Activated gamma-delta T cell (primary cell): ENCODE measurements at places on chromosomes 1 and 21.

GRCh38 chr1:230379928-230380327 is 46.2 kb downstream of the PGBD5 start:
- DNase-seq, result no peak

DNA sequence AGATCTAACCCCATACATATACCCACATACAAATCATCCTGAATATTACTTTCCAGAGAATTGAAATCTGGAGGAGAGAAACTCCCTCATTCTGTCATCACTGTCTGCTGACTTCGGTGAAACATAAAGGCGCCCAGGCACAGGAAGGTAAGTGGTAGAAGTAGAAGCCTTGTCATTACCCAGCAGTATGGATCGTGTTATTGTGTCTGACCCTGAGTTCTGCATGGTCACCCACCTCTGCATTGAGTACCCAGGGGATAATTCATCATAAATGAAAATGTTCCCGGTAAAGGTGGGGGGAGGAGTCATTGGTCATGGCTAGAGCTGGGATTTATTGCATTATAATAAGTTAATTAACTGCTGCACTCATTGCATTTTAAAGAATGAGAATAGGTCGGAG is 342.6 kb upstream of the PKN2 start:
- no peak for DNase-seq

DNA sequence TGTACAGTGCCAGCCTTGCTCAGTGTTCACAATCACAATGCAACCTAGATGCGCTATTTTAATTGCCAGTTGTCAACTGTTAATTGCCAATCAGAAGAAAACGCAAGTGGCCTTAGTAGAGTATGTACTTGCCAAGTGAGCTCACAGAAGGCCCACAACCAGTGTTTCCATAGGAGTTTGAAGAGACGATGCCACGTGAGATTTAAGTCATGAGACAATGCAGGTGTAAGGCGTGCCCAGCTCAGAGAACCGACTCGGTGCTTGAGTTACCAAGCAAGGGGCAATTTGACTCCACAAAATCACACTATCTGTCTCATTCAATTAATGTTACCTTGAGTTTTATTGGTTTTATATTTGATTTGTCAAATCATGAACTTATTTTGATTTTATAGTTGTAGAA is 65.6 kb downstream of the TEX35 start:
- DNase-seq, result no peak

GRCh38 chr21:37631319-37632117 is 264.9 kb downstream of the DYRK1A start:
- no peak for DNase-seq

GRCh38 chr1:210691039-210691610 is 362.4 kb downstream of the HHAT start:
- no peak for DNase-seq

DNA sequence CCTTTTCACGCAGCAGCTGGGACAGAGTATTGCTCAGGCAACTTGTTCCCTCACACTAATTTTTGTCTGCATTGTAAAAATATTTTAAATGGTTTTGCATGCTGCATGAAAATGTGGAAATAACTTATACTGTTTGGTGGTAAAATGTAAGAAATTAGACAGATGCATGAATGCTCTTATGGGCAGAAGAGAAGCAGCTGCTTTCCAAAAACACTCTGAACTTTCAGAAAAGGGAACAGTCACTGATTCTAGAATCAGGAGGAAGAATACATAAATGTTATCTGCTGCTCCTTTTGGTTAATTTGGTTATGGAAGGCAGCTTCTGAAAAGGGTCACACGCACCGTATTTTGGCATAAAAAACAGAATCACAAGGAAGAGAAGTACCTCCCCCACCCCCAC is 87.0 kb upstream of the RUNX1 start:
- no peak for DNase-seq

DNA sequence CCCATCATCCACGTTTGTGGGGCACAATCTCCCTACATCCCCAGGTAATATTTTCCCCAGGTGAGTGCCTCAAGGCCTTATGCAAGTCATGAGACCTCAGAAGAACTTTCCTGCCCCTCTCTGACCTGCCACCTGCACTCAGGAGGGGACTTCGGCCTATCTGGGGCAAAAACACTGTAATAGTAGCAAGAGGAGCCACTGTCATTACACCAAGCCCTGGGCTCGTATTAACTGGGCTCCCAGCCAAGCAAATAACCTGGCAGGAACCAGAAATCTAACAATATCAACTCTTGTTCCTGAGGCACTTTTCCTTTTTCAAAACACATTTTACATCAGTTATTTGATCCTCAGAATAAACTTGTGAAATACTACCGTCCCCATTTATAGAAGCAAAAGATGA is 30.9 kb downstream of the LAMB3 start:
- no peak for DNase-seq

GRCh38 chr1:10889650-10890353 is 93.4 kb upstream of the CASZ1 start:
- DNase-seq, result no peak

GRCh38 chr1:228463559-228464455 is 23.4 kb upstream of the RNF187 start:
- DNase-seq, result peak; percentile 25

- no peak for DNase-seq
These were observed 28.5 kb upstream of the PTPRC start for GRCh38 chr1:198610362-198610761.

DNA sequence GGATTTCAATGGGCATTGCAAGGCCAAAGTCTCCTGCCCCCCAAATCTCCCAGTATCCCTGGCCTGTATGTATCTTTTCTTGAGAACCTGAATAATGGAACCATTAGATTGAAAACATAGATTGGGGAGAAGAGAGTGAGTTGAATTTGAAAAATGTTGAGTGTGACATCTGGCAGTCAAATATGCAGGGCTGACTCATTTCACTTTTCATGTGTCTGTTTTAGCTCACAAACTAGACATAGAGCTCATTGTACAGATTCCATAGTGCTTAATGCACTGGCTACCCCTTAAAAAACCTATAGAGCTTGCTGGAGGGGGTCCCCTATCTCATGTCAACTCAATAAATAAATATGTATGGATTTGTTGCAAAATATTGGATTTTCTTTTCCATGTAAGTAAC is 30.8 kb downstream of the DDR2 start:
- DNase-seq, result no peak

DNA sequence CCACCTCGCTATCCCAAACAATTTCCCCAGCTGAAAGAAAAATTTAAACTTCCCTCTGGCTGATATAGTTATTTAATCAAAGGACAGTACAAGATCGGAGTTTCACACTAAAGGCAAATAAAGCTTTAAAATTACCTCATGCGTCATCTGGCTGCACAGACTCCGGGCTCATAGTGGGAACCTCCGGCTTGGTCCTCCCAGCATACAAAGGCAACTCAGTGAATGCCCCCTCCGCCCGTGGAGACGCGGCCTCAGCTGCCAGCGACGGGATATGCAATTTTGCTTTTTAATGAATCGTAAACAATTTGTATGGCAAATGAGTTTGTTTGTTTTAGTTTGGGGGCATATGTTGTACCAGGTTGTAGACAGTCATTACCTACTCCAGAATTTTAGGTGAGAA is 214.6 kb upstream of the NFIA start:
- DNase-seq, result no peak

DNA sequence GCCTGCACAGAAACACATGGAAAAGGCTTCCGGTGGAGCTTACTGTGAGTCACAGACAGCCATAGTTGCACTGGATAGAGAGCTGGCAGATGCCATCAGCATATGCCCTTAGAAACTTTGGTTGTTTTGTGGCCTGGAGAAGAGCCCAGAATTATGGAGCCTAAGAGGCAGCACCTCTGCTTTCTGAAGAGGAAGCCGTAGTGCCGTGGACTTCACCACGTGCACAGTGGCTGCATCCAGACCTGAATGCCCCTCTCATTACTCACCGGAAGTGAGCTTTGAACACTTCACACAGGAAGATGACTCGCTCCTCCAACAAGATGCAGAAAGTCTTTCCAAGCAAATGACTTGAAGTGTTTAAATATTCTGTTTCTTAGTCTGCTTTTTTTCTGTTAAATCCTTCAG is 28.4 kb downstream of the JUN start:
- DNase-seq, result no peak

- no peak for DNase-seq
These were observed 226.6 kb upstream of the ZRANB2 start for GRCh38 chr1:71307451-71307850.

- no peak for DNase-seq
These were observed 794.2 kb upstream of the ADGRL2 start for GRCh38 chr1:81006502-81006901.

DNA sequence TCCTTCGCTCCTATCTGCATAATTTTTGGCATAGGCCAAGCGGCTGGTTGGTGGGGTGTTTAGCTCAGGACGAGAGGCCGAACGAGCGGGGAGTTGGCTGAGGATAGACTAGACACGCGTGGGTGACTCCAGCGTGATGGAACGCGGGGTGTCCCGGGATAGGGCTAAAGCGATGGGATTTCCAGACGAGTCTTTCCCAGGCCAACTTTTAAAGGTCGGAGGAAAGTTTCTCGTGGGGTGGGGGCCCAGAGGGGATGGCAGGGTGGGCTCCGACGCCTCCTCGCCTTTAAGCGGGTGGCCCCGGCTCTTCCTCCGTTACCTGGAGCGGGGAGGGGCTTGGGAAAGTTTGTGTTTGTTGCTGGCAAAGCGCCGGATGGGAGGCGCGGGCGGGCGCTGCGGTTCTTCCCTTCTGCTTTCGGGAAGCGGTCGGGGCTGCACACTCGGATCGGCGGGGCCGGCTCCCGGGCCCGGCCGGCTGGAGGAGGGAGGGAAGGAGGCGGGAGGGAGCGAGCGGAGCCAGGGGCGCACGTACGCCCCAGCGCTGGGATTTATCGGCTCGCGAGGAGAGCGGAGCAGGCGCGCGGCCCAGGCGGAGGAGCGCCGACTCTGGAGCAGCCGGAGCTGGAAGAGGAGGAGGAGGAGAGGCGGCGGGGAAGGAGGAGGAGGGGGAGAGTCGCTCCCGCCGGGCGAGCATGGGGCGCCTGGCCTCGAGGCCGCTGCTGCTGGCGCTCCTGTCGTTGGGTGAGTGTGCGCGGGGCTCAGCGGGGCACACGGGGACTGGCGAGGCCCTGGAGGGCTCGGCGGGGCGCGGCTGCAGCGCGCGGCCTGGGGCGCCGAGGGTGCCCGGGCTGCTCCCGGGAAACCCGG is at the start of gene PTGFRN:
Gene PTGFRN (plus strand): TSS at position 405 of the 867 bp plus-strand sequence. CDS start 288 bp downstream, at position 693.
- no peak for DNase-seq

GRCh38 chr21:31558189-31558961 is 101.1 kb upstream of the SOD1 start:
- DNase-seq, result no peak

DNA sequence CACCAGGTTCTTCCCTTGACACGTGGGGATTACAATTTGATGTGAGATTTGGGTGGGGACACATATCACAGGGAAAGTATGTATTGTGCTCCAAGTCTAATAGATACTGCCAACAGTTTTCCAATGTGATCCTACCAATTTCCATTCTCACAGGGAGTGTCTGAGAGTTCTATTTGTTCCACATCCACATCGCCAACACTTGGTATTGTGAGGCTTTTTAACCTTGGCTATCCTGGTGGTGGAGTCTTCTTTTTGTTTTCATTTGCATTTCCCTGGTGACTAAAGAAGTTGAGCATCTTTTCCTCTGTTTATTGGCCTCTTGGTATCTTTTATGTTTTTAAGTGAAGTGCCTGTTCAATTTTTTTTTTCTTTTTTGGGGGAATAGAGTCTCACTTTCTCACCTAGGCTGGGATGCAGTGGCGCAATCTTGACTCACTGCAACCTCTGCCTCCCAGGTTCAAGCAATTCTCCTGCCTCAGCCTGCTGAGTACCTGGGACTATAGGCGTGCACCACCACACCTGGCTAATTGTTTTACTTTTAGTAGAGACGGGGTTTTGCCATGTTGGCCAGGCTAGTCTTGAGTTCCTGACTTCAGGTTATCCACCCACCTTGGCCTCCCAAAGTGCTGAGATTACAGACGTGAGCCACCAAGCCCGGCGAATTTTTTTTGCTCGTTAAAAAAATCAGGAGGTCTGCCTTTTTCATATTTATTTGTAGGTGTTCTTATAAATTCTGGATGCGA is 15.9 kb upstream of the PADI1 start:
- no peak for DNase-seq

- no peak for DNase-seq
These were observed 26.6 kb downstream of the ZBTB18 start for GRCh38 chr1:244077473-244078220.

DNA sequence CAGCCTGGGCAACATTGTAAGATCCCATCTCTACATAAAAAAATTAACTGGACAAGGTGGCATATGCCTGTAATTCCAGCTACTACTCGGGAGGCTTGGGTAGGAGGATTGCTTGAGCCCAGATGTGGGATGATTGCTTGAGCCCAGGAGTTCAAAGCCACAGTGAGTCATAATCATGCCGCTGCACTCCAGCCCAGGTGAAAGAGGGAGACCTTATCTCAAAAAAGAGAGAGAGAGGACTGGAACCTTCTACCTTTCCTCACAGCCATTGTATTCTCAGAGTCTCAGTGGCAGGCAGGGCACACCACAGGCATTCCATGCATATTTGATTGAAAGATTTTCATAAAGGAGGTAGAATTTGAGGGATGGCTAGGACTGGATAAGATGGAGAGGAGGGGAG is 78.4 kb downstream of the KIF14 start:
- no peak for DNase-seq

- no peak for DNase-seq
These were observed 294.0 kb upstream of the C1orf87 start for GRCh38 chr1:60367532-60367931.

GRCh38 chr21:38129711-38130110 is 127.1 kb upstream of the KCNJ15 start:
- DNase-seq, result no peak

DNA sequence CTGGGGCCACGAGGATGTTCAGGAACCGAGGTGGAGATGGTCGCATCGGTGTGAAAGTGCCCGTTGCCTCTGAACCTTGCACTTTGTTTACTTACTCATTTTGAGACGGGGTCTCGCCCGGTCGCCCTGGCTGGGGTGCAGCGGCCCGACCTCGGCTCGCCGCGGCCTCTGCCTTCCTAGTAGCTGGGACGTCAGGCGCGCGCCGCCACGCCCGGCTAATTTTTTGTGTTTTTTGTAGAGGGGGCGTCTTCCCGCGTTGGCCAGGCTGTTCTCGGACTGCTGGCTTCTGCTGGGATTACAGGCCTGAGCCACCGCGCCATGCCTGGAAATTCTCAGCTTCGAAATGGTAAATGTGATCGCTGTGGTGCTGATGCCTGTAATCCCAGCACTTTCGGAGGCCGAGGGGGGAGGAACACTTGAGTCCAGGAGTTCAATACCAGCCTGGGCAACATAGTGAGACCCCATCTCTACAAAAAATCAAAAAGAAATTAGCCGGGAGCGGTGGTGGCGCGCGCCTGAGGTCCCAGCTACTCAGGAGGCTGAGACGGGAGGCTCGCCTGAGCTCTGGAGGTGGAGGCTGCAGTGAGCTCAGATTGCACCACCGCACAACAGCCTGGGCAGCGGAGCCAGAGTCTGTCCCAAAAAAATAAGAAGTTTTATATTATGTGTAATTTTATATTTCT is 684 bp upstream of the MRPL20 start:
- DNase-seq, result no peak

- no peak for DNase-seq
These were observed 74.4 kb downstream of the COL24A1 start for GRCh38 chr1:86082183-86082582.

DNA sequence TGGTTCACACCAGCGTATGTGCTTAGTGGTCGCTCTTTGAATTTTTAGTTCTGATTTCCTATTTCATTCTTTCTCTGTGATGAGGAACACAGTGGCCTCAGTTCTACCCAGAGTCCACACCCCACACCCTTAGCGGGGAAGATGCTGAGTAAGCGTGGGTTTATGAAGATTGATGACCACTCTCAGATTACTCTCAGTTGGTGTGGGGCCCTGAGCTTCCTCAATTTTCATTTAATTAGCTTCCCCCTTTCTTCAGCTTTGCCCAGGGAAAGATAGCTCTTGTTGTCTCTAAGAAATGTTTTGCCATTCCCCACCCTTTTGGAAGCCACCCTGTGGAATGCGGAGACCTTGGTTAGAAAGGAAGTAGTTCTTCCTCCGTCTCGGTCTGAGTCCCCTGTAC is 299.9 kb upstream of the PROX1 start:
- no peak for DNase-seq
